ENCODE measurements at places on chromosomes 2 and 18. TPM values are rescaled to one million over a fixed set of nuclear protein-coding genes. Genes with fewer than 3 reads are reported as not detected.

Gene DIPK1C
- total RNA-seq: 12.9 TPM

Gene PDCD1
- total RNA-seq: not detected

Gene GPR155
- total RNA-seq: 0.37 TPM

DNA sequence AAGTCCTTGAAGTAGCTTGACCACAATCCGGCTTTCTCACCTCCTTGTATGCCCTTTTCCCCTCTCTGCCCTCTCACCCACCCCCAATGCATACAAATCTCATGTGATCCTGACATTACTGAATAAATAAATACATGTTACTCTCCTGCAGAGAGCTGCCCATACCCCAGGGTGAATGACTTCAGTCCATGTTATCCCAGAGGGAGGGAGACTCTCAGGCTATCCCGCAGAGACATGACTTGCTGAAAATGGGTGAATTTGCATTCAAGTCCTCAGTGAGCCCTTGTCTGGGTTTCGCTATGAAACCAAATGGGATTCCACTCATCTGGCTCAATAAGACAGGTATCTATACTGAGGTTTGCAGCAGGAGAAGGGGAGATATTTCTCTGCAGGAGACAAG is 168.5 kb downstream of the FHOD3 start:
- peaks cover 43% of the 10 kb centered on the region for H3K4me1 ChIP-seq
- H3K36me3 ChIP-seq: no peaks in the 10 kb centered on the region

DNA sequence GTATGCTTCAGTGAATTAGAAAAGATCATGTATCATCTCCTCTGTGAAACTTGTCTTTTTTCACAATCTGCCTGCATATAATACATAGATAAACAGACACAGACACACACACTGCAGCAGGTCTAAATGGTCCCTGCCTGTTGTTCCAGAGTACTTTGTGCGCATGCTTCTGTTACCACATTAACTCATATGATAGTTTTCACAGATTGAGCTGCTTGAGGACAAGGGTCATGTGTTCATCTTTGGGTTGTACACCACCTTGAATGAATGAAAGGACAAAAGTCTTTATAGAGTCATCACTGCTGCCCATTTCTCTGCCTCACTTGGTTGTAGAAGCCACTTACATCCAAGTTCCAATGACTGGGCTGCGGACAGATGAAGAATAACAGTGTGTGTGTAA is 72.7 kb upstream of the GLS start:
- H3K27ac ChIP-seq: no peak overlapping the region
- no peak overlapping the region for H3K4me3 ChIP-seq
- no peaks in the 10 kb centered on the region for H3K36me3 ChIP-seq
- DNase-seq: no peak

Gene NTSR2
- not detected for total RNA-seq

DNA sequence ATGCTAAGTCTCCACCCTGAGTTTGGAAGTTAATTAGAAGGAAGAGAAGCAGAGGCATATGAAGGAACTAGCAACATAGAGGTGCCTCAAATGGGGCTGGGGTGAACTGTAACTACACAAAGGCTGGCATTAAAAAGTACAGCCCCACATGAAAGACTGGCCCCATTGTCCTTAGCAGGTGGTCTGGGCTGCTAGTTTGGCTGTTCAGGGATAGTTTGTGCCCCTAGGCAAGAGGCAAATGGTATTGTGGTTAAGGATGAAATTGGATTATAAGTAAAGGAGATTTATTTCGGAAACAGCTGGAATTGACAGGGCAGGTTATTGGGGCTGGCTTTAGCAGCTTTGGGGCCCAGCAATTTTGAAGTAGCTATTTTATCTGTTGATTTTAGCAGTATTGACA is 365.7 kb upstream of the TNP1 start:
- no peaks in the 10 kb centered on the region for H3K27me3 ChIP-seq
- no peak for DNase-seq
- no peak overlapping the region for H3K27ac ChIP-seq

Gene IL18R1
- total RNA-seq: 0.07 TPM

GRCh38 chr2:123808243-123808642 is 216.8 kb upstream of the CNTNAP5 start:
- no peaks in the 10 kb centered on the region for H3K27me3 ChIP-seq
- H3K36me3 ChIP-seq: no peaks in the 10 kb centered on the region
- no peaks in the 10 kb centered on the region for H3K4me1 ChIP-seq

DNA sequence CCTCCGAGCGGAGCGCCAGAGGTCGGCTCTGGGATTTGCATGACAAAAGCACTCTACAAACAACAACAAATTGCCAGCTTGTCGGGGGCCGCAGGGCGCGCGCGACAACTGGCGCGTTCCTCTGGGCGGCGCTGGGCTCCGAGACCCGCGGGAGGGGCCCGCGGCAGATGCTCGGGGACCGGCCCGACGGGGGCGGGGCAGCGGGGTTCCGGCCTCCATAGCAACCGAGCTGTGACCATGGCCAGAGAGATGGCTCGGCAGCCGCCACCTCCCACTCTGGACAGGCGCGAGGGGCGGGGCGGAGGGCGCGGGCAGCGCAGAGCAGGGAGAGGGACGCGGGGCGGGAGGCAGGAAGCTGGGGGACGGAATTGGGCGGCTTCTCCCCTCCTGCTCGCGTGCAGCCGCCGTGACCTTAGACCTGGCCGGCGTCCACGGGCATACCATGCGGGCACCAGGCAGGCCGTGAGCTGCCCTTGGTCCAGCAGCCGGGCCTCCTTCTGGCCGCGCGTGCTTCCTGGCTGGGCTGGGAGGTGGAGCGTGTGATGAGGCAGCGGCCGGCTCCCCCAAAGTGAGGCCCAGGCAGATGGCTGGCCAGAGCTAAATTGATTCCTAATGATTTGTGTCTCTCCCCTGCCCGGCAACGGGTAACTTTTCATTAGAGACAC is 171.5 kb downstream of the CELF4 start:
- no peaks in the 10 kb centered on the region for H3K36me3 ChIP-seq
- DNase-seq: peak; percentile 95
- peak overlapping the region; percentile 41 for H3K4me3 ChIP-seq

DNA sequence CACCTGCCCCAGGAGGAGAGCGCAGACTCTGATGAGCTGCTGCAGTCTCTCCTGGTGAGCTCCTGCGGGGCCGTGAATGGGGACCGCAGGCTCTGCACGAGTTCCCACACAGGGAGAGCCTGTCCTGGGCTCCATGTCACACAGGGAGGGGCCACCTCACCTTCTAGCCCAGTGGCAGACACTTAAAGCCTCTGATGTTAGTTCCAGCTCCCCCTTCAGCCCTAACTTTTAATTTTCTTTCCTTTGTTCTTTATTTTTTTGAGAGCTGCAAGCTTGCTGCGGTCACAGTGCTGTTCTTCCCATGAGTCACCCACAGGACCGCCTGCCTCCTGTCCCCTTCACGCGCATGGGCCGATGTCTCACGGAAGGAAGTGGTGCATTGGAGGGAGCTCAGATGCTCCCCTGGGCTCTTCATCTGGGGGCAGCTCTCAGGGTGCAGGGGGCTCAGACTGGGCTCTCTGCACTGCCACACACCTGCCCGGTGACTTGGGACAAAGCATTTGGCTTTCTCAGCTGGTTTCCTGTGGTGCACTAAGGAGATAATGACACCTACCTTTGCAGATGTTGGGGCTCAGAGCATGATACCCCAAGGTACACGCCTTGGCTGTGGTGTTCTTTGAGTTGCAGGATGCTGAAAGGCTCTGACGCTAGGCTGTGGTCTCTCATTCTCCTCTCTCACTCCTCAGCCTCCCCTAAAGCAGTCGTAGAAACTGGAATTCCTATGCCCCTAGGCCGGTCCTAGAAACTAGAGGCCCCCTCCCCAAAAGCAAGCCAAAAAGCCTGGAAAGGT is 37.2 kb upstream of the PXDN start:
- no peaks in the 10 kb centered on the region for H3K36me3 ChIP-seq
- no peak overlapping the region for H3K4me3 ChIP-seq
- DNase-seq: no peak
- no peak overlapping the region for H3K27ac ChIP-seq

DNA sequence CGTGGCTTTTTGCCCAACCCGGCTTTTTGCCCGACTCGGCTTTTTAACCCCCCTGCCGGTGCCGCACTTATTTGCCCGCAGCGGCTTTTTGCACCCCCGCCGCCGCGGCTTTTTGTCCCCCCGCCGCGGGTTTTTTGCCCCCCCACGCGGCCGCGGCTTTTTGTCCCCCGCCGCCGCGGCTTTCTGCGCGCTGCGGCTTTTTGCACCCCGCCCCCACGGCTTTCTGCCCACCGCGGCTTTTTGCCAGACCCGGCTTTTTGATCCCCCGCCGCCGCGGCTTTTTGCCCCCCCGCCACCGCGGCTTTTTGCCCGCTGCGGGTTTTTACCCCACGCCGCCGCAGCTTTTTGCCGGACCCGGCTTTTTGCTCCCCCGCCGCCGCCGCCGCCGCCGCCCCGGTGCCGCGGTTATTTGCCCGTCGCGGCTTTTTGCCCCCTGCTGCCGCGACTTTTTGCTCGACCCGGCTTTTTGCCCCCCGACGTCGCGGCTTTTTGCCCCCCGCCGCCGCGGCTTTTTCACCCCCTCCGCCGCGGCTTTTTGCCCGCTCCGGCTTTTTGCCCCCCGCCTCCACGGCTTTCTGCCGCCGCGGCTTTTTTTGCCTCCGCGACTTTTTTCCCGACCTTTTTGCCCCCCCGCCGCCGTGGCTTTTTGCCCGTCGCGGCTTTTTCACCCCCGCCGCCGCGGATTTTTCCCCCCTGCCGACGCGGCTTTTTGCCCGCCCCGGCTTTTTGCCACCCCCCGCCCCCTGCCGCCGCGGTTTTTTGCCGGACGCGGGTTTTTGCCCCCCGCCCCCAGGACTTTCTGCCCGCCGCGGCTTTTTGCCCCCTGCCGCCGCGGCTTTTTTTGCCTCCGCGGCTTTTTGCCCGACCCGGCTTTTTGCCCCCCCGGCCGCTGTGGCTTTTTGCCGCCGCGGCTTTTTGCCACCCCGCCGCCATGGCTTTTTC is 2786.5 kb downstream of the RPIA start:
- peaks cover 7% of the 10 kb centered on the region for H3K27me3 ChIP-seq
- DNase-seq: peak; percentile 12
- no peaks in the 10 kb centered on the region for H3K36me3 ChIP-seq
- H3K4me3 ChIP-seq: no peak overlapping the region
- no peak overlapping the region for H3K27ac ChIP-seq
- no peaks in the 10 kb centered on the region for H3K4me1 ChIP-seq

DNA sequence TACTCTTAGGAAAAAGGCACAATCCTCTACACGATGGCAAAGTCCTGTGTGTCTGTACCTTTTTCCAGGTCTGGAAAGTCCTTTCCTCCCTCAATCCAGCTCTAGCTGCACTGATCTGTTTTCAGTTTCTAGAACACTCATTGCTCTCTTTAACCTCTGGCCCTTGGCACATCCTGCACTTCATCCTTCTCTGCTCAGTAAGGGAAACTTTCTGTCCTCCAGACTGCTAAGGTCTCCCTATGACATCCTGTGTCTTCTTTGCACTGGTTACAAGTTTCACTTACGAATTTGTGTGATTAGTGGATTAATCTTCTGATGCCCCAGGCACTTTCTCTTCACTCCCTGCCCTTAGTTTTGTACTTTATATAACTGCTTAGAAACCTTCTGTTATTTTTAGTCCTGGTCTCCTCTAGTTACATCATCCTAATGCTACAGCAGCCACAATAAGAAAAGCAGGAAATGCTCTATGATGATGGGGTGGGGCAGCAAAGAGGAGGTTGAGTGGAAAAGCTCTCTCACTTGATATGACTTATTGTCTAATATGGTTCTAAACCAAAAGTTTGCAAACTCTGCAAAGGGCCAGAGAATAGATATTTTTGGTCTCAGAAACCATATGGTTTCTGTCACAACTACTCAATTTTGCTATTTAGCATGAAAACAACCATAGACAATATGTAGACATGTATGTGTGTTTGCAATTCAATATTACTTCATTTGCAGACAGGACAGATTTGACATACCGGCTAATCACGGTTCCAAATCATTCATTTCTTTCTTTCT is 568.2 kb downstream of the THSD7B start:
- no peaks in the 10 kb centered on the region for H3K4me1 ChIP-seq
- DNase-seq: no peak
- no peaks in the 10 kb centered on the region for H3K27me3 ChIP-seq
- H3K36me3 ChIP-seq: no peaks in the 10 kb centered on the region
- no peak overlapping the region for H3K27ac ChIP-seq

Gene CD302
- 1.1 TPM for total RNA-seq
